ENCODE measurements at places on chromosomes 6 and 20.
A peak's percentile ranks its signal among the peaks of the same experiment; 100 is the strongest.

GRCh38 chr6:119966484-119966883, 616.9 kb upstream of the MAN1A1 start:
- no peak for DNase-seq

DNA sequence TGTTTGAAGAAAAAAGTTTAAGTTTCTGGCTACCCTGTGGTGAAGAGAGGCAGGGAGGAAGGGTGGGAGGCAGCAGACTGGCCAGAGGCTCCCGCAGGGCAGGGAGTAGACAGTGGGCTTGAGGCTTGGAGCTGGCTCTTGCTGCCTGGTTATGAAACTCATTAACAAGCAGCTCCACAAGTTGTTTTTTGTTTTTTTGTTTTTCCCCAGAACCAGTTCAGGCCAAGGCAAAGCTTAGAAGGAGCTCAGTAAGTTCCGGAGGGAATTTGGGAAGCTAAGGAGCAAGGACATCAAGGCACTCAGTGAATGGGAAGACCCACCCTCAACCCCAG, 4.0 kb downstream of the DLL1 start:
- no peak for DNase-seq

DNA sequence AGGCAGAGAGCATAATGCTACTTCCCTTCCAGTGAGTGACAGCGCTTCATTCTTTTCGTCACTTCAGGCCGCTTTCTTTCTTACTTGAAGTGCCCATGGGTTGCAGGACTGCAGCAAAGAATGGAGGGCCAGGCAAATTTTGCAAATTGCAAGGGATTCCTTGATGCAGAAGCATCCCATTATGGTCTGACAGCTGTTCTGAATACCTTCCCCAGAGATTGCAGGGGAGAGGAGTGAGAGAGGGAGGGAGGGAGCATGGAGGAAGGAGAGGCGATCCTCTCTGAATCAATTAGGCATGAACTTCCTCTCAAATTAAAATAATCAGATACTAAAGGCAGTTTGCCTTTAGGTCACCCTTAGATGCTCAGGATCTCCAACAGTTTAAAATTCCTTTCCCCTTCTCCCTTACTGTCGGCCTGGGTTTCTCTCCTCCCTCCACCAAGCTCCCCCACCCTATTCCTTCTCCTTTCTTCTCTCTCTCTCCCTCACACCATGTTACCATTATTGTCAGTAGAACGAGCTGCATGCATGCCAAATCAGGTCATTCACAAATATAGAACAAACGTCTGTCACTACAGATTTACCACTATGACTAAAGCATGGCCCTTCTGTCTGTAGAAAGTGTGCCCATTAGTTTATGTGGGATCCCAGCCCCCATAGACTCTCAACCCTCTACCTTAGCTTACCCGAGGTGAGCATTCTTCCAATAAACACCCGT, 289.2 kb downstream of the CD83 start:
- no peak for DNase-seq

- DNase-seq: peak; percentile 45
These were observed 36.3 kb downstream of the RNF146 start for GRCh38 chr6:127302728-127303660.

DNA sequence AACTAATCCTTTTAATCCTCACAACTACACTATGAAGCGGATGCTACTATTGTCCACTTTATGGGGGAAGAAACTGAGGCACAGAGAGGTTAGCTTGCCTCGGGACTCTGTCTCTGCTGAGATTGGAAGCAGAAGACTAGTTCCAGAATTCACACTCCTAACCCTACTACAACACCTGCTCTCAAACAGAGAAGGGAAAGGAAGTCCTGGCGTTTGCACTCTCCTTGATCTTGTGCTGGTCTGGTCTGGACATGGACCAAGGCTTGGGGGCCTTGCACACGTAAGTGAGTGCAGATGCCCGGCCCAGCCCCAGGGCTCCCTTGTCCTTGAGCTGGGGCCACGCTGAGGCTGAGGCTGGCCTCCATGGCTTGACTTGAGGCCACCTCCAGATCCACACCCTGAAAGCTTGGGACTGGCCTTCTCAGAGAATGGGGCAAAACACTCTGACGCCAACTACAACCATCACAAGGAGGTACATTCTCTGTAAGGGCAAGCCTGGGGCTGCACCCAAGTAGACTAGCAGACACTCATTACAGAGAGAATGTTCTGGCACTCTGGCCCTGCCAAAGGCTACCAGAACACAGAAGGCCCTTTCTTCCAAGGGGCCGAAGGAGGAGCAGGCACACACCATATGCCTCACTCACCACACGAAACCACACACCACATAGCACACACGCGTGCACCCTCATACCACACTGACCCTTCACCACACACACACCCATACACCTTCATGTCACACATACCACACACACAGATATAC, 33.3 kb upstream of the EZR start:
- DNase-seq: no peak

GRCh38 chr6:158009114-158009891, 27.6 kb downstream of the SYNJ2 start:
- DNase-seq: no peak

DNA sequence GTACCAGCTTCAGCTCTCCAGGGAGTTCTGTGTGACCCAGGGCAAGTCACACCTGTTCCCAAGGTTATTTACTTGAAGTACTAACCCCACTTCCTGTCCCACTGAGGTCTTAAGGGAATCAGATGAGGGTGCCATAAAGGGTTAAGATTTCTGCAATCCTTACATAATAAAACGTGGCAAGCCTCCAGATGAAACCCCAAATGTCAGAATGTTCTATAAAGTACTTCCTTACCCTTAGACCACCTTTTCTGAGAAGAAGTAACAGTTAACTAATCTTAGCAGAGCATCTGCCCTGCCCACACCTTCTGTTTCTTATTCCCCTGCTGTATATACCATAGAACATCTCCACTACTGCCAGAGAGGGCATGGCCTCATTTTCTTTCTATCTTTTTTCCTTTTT, 6.0 kb upstream of the AVP start:
- DNase-seq: no peak

DNA sequence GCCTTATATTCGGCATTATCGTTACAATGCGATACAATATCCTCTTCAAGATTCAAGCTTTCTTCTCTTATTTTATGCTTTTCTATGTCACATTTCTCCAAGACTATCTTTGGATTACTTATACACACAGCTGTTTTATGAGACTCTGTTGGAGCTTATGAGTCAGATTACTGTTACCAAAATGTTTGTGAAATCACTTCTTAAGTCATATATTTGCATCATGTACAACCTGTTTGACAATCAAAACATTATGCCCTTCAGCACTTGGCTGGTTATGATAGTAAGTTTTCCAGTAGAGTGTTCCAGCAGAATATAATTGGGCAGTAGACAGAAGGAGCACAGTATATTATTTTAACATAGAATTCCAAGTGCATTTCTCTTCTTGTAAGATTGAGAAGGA, 35.2 kb downstream of the BMP6 start:
- DNase-seq: no peak

- no peak for DNase-seq
These were observed 204.5 kb downstream of the PREX1 start for GRCh38 chr20:48623176-48623905.

DNA sequence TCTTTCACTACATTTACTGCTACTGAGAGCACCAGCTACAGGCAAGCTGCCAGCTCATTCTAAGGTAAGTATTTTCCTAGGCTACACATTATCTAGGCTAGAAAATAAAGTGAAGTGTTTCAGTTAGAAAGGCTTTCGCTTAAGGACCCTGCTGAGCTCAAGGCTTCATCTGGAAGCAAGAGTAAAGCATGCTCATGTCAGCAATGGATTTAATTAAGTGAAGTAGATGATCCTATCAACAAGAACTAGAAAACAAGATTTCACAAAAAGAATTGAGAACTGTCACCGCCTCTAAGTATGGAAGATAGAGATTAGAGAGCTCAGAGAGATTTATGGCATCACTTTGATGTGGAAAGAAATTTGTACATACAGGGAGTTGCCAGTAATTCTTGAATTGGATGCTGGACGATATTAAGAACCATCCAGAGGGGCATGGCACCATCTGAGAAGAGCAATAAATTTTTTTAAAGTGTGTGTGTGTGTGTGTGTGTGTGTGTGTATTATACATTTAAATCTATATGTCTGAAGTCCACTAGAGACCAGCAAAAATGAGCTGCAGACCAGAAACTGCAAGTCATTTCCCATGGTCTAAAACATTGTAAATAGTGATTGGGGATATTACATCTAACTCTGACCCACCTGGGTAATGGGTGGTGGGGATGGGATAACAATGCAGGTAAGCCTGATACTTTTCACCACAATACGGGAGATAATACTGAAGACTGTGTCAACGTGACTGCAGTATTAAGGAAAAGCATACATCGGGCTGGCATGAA, 105.2 kb upstream of the MAP7 start:
- no peak for DNase-seq

- DNase-seq: no peak
These were observed 241.0 kb downstream of the ADGRG6 start for GRCh38 chr6:142542704-142543233.

GRCh38 chr20:18879262-18879661, 65.7 kb downstream of the SCP2D1 start:
- DNase-seq: no peak

DNA sequence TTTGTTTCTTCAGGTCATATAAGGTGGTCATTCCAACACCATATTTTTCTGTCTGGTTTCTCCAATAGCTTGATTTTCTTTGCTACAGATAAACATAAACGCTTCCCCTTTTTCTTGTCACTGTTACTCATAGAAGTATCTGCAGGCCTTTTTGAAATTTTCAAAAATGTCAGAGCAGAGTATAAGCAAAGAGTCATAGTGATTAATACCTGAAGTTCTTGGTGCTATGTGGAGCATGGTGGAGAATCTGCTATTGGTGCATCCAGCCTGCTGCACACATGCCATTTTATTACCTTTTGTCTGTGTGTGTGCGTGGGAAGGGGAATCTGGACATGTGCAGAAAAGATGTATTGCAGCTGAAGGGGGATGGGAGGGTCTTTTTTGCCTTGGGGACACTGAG, 19.7 kb downstream of the STX11 start:
- DNase-seq: no peak

GRCh38 chr6:135382182-135382628, 115.3 kb downstream of the AHI1 start:
- DNase-seq: no peak

GRCh38 chr20:15854911-15855310, 718.3 kb downstream of the KIF16B start:
- DNase-seq: no peak

DNA sequence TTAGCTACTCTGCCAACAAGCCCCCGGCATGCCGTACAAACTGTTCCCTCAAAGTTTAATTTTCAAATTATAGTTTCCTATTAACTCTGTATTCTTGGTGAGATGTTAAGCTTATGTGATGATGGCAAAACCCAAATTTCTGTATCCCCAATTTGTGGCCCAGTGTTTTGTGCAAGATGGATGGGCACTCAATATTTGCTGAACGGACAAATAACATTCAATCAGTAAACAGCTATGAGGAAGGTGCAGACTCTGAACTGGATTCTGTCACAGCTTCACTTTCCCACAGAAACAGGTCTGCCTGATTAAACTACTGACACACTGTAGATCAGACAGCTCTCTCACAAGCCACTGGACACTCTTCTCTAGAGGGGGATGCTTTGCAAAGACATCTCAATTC, 54.1 kb downstream of the NUDT3 start:
- DNase-seq: no peak

- DNase-seq: peak; percentile 30
These were observed 20.2 kb upstream of the RREB1 start for GRCh38 chr6:7087491-7087979.
